ENCODE measurements at places on chromosomes 1 and 21.

DNA sequence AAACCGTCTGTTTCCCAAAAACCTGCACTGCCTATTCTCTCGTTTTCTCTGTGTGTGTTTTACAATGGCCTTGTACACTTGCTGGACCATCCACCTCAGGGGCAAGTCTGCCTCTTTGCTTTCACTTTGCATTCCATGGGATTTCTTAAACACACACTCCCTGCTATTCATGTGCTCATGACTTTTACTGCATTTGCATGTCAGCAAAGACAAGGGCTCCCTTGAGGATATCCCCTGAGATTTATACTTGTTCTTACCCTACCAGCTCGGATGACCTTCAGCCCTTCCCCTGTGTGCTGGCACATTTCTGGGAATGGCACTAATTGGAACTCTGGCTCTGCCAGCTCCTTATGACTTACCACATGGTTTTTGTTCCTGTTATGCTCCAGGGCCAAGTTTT is 386.9 kb downstream of the AMY1C start:
- DNase-seq = no peak

DNA sequence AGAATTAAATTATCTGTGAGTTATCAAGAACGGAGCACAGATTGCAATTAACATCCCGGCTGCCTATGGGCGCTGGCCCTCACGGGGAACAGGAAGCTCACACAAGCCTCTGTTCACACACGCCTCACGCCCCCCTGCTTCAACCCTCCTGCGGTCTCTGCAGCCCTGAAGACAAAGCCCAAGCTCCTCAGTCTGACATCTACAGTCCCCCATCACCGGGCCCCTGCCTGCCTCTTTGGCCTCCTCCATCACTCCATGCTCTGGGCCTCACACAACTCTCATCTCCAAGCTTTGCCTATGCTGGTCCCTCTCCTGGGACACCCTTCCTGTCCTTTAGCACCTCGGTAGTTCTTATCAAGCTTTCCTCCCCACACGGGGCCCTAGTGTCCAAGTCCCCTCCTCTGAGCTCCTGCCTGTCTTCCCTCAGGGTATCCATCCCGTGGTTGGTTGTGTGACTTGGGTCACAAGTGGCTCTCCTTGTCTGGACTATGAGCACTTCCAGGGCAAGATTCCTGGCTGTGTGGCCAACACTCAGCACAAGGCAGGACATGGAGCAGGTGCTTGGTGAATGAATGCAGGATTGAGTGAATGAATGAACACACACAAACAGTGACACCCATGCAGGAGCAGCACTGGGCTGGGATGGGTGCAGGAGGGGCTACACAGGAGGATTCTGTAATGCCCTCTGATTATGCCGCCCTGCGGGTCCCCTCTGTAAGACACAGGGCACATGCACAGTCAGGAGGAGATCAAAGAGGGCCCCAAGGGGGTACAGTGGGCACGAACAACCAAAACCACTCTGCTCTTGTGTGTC is 116.1 kb downstream of the DMRTB1 start:
- no peak for DNase-seq

DNA sequence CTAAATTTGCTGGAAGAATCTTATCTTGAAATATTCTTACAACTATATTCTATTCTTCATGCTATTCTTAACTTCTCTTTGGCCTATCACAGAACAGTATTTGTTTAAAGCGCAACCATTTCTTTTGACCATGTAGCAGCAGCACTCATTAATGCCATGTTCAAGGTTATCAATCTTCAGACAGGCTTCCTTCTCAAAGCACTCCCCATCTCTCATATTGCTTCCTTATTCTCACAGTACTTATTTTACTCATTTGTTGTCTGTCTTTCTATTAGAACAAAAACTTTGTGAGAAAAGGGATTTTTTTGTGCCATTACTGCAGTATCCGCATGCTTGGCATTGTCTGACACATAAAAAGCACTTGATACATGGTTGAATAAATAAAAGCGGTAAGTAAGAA is 89.7 kb downstream of the ATP1B1 start:
- no peak for DNase-seq

DNA sequence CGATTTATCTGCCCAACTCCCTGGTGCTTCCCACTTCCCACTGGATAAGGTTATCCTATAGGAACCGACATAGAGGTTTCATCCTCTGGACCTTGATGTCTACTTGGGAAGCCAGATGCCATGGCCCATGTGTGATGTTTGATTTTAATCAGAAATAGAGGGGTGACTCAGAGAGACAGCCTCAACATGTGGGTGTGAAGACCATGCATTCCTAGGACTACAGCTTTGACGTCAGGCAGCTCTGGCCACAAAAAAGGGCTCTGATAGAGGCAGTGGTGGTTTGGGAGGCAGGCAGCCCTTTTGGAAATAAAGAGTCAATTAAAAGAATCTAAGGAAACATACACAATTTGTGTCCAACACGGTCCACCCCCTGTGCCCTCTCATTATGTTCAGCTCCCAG is 5.2 kb upstream of the SH2D2A start:
- DNase-seq = no peak

DNA sequence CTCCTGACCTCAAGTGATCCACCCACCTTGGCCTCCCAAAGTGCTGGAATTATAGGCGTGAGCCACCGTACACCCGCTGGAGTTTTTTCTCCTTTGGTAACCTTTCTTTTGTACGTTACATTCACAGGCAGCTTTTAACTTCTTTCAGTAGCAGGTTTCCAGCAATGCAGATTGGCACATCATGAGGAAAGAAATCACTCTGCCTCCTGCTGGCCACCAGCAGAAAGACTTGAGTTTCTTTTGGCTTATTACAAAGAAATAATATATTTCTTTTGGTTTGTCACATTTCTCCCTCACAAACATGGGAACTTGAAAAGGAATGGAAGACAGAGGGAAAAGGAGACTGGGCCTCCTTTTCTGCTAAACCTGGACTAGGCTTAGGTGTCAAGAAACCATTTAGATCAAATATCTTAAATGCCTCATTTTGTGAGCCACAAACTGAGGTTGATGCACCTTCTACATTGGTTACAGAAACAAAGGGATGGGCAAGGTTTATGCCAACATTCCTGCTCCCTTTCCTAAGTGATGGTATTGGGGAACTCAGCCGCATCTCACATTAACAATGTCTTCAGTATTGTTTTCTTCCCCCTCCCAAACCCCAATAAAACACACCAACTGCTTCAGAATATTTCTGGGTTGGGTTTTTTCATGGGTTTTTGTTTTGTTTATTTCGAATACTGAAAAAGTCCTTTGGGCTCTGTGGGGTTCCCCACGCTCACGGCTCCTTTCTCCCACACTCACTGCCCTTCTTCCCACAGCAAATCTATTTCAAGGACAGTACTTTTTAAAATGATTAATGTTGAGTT is 7.7 kb downstream of the ENSA start:
- DNase-seq = peak; percentile 36

Measured in AG09319 (cell line).